Activated T-cell treated with anti-CD3 and anti-CD28 coated beads, Interleukin-2, amount 50 U/mL, for 4 hours (primary cell): ENCODE measurements at places on chromosomes 1 and 21. TPM values are rescaled to one million over a fixed set of nuclear protein-coding genes. Genes with fewer than 3 reads are reported as not detected.

S100A3 gene
- not detected for total RNA-seq

DNA sequence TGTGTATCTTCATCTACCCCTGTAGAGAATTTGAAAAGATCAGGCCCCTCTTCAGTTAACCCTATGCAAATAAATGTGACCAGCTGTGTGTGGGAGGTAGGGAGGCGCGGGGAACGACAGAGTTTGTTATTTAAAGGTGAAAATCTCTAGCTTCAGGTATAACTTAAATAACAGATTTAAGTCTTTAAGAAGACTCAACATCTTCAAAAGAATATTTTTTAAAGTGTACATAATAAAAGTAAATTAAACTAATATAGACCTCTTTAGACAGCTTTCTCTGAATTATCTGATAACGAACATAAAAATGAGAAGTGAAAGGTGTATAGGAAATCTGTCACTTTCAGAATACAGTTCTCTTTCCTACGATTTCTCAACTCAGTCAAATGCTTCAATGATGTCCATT, 16.0 kb downstream of the ANGPTL3 start:
- no peak for DNase-seq

SLC9C2 gene
- total RNA-seq, result not detected

- DNase-seq, result no peak
These were observed 372.5 kb upstream of the ST6GALNAC5 start for GRCh38 chr1:76494807-76495206.

GSTM2 gene
- 5.3 TPM for total RNA-seq

DNA sequence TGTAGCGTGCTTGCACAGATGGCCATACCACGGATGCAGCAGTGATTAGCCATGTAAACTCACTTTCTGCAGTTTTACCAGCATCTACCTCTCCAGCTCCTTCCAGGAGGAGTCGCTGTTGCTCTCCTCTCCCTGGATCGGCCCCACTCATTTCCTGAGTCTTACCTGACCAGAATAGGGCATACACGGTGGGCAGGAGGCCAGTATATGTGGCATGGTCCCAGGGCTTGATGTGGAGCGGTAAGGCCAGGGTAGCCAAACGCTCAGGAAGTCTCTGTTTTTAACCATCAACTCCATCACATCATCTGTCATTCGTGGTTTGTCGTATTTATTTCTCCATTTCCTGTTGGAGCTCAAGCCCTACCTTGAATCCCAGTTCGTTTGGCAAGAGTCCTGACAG, 163.4 kb upstream of the USP24 start:
- DNase-seq, result no peak

GRCh38 chr1:1074631-1075147, 583 bp upstream of the RNF223 start:
- DNase-seq, result no peak

DNA sequence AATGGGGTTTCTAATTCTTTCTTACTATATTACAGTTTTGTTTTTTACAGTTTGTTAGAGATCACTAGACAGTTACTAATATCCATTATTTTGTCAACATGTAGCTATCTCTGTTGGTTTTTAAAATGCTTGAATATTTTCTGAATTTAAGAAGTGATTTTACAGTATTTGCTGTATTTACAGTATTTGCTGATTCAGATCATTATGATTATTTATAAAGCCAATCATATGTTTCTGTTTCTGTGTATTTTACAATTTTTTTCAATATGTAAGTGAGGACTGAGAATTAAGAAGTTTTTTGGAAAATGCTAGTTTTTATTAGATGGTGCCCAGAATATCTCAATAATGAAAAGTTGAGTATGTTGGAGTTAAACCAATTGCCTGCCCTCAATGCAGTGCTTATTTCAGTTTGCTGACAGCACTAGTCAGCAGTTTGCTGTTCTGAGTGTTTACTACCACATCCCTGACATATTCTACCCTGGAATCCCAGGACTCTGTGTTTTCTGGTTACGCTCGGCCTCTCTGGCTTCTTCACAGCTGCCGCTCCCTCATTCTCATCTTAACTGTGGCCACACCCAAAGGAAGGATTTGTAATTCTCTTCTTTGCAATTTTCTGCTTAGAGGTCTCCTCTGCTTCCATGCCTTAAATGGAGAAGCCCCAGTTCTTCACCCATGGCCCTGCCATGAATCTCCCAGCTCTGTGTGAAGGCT, 68.0 kb upstream of the BACH1 start:
- DNase-seq, result no peak

DNA sequence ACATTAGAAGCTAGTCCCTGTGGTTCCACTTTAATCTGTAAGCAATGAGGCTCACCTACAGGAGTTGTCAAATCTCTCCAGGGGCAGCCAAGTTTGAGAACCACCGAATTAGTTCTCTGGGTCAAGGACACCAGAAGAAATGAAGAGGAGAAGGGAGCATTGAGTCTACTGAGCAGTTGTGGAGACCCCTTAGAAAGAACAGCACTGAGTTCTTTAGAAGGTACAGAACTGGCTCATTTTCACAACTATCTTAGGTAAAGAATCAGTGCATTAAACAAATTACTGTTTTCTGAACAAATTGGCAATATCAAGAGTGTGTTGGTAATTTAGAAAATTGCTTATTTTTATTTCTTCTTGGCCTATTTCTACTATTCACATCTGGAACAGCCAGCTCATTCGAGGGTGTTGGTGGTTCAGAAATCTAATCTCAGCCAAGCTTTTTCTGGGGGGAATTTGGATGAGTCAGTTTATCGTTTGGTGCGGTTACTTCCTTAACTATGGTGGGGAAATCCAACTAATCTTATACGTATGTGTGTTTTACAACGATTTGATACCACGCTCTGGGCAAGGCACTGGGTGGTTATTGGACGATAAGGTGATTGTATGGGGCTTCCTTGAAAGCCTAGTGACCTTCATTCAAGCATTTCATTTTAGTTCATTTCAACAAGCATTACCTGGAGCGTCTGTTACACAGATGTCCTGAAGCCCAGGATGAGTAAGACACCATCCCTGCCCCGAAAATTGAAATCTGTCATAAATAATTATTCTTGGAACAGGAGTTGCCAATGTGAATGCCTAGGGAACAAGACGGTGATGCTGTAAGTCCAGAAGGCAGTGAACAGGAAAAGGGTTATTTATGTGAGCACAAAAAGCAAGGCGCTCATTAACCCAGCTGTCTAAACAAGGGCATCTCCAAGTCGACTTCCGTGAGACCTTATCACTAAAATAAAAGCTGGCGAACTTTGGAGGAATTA, 52.0 kb upstream of the TMPRSS2 start:
- no peak for DNase-seq
